ENCODE measurements at places on chromosomes 11 and 22. TPM values are rescaled to one million over a fixed set of nuclear protein-coding genes. Genes with fewer than 3 reads are reported as not detected.

Gene GUCY1A2
- total RNA-seq: 12.7 TPM

Gene SERPING1
- 169 TPM for total RNA-seq

Gene FOLR2
- total RNA-seq: 1.0 TPM

Gene PGA5
- total RNA-seq: 0.31 TPM

Gene APOL1
- 25.5 TPM for total RNA-seq

Gene LRRC75B
- total RNA-seq: 20.2 TPM

Gene TMEM151A
- total RNA-seq: 0.69 TPM

Gene APOA5
- total RNA-seq: not detected

Gene PACSIN3
- 31.5 TPM for total RNA-seq

Gene BIK
- total RNA-seq: 8.4 TPM

Gene TTLL1
- 1.5 TPM for total RNA-seq

Gene OR5B17
- total RNA-seq: not detected

GRCh38 chr11:112470355-112470754 lies 209.7 kb upstream of the PLET1 start:
- no peak overlapping the region for H3K4me3 ChIP-seq
- no peak for DNase-seq
- no peaks in the 10 kb centered on the region for H3K4me1 ChIP-seq
- no peak overlapping the region for H3K27ac ChIP-seq

DNA sequence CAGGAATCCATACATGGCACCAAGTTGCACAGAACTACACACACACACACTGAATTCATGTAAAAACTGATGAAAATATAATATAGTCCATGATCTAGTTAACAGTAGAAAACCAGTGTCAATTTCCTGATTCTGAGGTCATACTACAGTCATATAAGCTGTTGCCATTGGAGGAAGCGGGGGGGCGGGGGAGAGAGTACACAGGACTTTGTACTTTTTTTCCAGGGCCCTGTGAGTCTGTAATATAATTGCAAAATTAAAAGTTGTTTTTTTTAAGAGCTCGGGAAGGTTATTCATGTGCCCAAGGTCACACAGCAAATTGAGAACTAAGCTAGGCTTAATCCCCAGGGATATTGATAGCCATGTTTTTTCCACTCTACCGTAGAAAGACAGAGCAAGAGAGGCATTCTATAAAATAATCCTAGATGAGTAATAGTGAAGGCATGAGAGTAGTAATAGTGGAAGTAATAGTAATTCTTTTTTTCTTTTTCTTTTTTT lies 312.3 kb downstream of the MN1 start:
- H3K27me3 ChIP-seq: no peaks in the 10 kb centered on the region
- H3K36me3 ChIP-seq: no peaks in the 10 kb centered on the region
- peak overlapping the region; percentile 64 for H3K27ac ChIP-seq

DNA sequence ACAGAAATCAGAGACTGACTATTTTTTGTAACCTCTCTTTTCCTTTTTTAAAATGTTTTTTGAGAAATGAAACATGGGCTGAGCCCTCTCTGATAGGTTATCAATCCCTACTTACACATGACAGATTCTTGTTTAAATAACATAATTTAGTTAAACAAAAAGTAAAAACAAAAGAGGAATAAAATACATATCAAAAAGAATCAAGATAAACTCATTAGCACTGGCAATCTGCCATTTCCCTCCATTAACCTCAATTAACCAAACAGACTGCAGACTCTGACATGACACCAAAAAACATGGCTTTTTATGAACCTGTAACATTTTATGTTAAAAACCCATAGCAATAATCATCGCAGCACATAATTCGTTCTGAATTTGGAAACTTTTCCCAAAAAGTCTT lies 284.4 kb upstream of the MTNR1B start:
- H3K4me3 ChIP-seq: no peak overlapping the region
- no peak overlapping the region for H3K27ac ChIP-seq
- H3K27me3 ChIP-seq: no peaks in the 10 kb centered on the region
- DNase-seq: no peak

DNA sequence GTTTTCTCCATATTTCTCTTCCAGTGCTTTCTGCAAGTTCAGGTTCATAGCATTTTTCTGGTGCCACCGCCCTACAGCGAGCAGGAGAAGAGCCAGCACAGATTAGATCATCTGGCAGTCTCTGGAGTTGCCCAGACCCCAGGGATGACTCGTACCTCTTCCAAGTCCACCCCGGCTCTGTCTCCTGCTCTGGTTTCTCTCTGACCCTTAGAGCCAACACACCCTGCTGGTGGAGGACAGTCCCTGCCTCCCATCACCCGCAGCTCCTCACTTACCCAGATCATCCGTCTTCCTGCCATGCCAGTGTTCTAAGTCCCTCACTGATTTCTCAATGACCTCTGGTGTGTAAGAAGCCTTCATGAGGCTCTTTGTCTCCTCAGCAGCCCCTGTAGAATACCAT lies 28.0 kb downstream of the TST start:
- H3K4me3 ChIP-seq: no peak overlapping the region
- H3K27me3 ChIP-seq: no peaks in the 10 kb centered on the region
- no peak for DNase-seq
- no peaks in the 10 kb centered on the region for H3K4me1 ChIP-seq
- H3K27ac ChIP-seq: no peak overlapping the region

DNA sequence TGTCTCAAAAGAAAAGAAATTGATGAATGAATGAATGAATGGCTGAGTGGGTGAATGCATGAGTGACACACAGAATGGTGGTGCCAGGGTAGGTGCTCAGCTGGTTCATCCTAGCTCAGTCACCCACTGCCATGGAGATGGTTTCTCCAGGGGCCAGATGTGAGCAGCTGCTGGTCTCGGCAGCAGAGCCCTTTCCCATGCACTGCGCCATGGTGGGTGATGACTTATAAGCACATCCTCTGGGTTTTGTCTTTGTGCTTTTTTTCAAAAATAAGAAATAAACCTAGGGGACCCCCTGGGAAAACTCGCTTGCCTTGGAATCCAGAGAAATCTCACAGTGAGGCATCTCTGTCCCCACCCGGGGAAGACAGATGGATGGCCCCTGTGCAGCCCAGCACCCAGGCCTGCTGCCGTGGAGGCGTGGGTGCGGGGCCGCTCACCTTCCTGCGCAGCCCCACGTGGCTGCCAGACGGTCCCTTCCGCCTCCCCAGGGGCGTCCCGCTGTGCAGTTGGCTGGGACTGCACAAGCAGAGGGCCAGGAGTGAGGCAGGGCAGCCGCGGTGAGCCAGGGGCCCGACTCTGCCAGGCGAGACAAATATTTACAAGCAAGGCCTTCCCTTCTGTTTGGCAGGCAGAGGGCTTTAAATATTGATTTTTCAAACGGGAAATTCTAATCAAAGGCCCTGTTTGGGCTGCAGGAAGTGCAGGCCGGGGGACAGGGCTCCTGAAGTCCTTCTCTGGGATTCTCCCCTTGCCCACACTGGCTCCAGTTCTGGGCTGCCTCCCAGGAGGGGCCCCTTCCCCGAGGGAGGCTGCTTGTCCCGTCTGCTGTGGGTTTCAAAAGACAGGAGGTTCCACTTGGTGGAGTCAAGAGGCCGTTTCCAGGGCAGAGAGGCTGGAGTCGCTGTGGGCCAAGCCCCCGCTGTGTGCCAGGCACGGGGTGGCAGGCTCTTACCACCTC lies 24.3 kb downstream of the MPPED1 start:
- no peaks in the 10 kb centered on the region for H3K27me3 ChIP-seq
- no peak overlapping the region for H3K4me3 ChIP-seq
- peak; percentile 84 for DNase-seq
- peaks cover 5% of the 10 kb centered on the region for H3K4me1 ChIP-seq

DNA sequence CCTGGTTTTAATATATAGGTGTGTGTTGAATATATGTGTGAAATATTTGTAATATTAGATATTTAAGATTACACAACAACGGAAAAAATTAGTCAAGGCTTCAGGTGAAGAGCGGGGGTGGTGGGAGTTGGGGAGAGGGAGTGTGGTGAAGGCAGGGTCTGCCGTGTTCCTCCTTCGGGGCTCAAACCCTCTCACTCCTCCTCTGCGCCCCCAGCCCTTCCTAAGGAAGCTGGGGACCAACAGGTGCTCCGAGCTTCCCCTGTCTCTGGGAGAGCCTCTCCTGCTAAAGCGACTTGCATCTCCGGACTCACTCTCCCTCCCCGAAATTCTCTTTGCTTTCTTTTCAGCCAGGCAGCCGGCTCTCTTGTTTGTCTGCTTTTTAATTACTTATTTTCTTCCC lies 960 bp upstream of the CADM1 start:
- peaks cover 6% of the 10 kb centered on the region for H3K4me1 ChIP-seq
- H3K4me3 ChIP-seq: peak overlapping the region; percentile 70
- H3K27me3 ChIP-seq: peaks cover 8% of the 10 kb centered on the region

- H3K4me1 ChIP-seq: no peaks in the 10 kb centered on the region
- no peak for DNase-seq
- no peaks in the 10 kb centered on the region for H3K27me3 ChIP-seq
- no peak overlapping the region for H3K4me3 ChIP-seq
- no peaks in the 10 kb centered on the region for H3K36me3 ChIP-seq
Measured at GRCh38 chr11:67700548-67701262, 26.3 kb upstream of the ALDH3B2 start.

DNA sequence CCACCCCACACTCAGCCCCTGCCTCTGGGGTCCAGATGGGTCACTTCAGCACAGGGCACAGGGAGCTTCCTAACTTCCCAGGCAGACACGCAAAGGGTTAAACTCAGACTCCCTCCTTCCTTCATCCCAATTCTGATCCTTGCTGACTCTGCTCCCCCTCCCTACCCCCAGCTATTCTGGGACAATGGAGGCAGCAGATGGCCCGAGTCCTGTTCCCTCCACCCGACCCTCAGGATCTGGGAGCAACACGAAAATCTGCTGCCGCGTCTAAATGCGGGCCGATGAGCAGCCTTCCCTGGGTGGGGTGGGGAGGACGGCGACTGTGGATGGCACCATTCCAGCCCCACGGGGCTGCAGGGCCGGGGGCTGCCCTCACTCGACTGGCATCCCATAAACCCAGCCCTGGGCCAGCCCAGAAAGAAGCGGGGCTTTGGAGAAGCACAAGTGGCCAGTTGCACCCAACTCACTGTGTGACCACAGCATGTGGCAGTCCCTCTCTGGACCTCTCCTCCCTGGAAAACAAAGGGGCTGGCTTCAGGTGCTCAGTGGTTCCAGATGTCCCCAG lies 18.7 kb downstream of the MFNG start:
- H3K4me1 ChIP-seq: no peaks in the 10 kb centered on the region
- no peak overlapping the region for H3K4me3 ChIP-seq
- DNase-seq: peak; percentile 52
- H3K27me3 ChIP-seq: no peaks in the 10 kb centered on the region
- no peak overlapping the region for H3K27ac ChIP-seq

DNA sequence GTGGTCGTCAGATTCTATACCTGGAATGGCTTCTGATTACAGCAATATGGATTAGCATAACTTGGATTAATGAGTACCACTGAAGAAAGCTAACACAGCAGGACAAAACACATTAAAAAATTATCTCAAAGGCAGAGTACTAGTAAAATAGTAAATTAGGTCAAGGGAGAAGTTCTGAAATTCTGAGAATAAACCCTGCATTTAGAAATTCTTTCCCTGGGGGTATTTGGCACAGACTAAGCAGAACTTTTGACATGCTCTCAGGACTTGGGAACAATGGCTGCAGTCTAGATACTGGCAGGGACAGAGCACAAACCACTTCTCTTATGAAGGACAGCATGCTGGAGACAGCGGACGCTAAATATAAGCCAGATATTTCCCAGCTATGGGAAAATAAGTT lies 85.6 kb upstream of the GRIA4 start:
- no peaks in the 10 kb centered on the region for H3K36me3 ChIP-seq
- H3K27me3 ChIP-seq: no peaks in the 10 kb centered on the region
- no peaks in the 10 kb centered on the region for H3K4me1 ChIP-seq
- DNase-seq: no peak
- H3K4me3 ChIP-seq: no peak overlapping the region

GRCh38 chr11:116716621-116717020 lies 56.2 kb downstream of the BUD13 start:
- no peaks in the 10 kb centered on the region for H3K4me1 ChIP-seq
- no peaks in the 10 kb centered on the region for H3K27me3 ChIP-seq
- H3K36me3 ChIP-seq: no peaks in the 10 kb centered on the region
- DNase-seq: no peak
- H3K27ac ChIP-seq: no peak overlapping the region

GRCh38 chr22:40525250-40525884 lies 111.2 kb downstream of the MRTFA start:
- H3K27me3 ChIP-seq: no peaks in the 10 kb centered on the region
- H3K27ac ChIP-seq: no peak overlapping the region
- H3K36me3 ChIP-seq: no peaks in the 10 kb centered on the region
- no peak for DNase-seq
- peaks cover 14% of the 10 kb centered on the region for H3K4me1 ChIP-seq

GRCh38 chr22:25419247-25420113 lies 145.0 kb upstream of the GRK3 start:
- no peaks in the 10 kb centered on the region for H3K4me1 ChIP-seq
- H3K27me3 ChIP-seq: peaks cover 17% of the 10 kb centered on the region
- H3K36me3 ChIP-seq: no peaks in the 10 kb centered on the region
- H3K4me3 ChIP-seq: no peak overlapping the region
- DNase-seq: no peak

GRCh38 chr11:107898270-107898669 lies 30.0 kb upstream of the RAB39A start:
- H3K36me3 ChIP-seq: no peaks in the 10 kb centered on the region
- H3K4me3 ChIP-seq: no peak overlapping the region

DNA sequence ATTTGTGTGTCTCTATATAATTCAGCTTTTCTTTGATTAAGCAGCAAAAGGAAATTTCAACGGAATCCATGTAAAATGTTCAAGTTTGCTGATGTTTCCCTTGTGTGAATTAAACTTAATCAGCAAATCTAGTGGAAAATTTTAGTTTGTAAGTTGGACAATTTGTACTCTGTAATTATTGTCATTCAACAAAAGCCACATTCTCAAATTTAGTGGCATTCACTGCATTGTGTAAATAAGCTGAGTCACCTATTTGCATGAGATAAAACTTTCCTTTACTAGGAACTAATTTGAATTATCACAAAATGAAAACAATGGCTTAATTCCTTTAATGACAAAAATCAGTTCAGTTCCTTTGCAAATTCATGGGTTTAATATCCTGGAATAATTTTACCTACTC lies 784.2 kb upstream of the CCDC179 start:
- no peak overlapping the region for H3K4me3 ChIP-seq
- no peaks in the 10 kb centered on the region for H3K4me1 ChIP-seq
- no peaks in the 10 kb centered on the region for H3K36me3 ChIP-seq
- DNase-seq: no peak
- no peak overlapping the region for H3K27ac ChIP-seq

- H3K4me3 ChIP-seq: no peak overlapping the region
- peak overlapping the region; percentile 5 for H3K27ac ChIP-seq
- no peaks in the 10 kb centered on the region for H3K27me3 ChIP-seq
- DNase-seq: no peak
- no peaks in the 10 kb centered on the region for H3K36me3 ChIP-seq
Measured at GRCh38 chr11:8768625-8769333, 86.2 kb downstream of the RPL27A start.

- no peaks in the 10 kb centered on the region for H3K4me1 ChIP-seq
- DNase-seq: peak; percentile 14
- no peaks in the 10 kb centered on the region for H3K27me3 ChIP-seq
- H3K4me3 ChIP-seq: no peak overlapping the region
- H3K27ac ChIP-seq: no peak overlapping the region
Measured at GRCh38 chr22:22877523-22878210, 9.9 kb upstream of the IGLL5 start.

GRCh38 chr11:3155216-3155615 lies 9.9 kb downstream of the OSBPL5 start:
- peak; percentile 35 for DNase-seq
- H3K27me3 ChIP-seq: no peaks in the 10 kb centered on the region
- H3K4me1 ChIP-seq: peaks cover 7% of the 10 kb centered on the region
- H3K36me3 ChIP-seq: no peaks in the 10 kb centered on the region
- H3K27ac ChIP-seq: no peak overlapping the region

All from pancreas (tissue), 10 donors.